Fibroblast of the conjunctiva (primary cell): ENCODE measurements at places on chromosomes 3 and 15.

DNA sequence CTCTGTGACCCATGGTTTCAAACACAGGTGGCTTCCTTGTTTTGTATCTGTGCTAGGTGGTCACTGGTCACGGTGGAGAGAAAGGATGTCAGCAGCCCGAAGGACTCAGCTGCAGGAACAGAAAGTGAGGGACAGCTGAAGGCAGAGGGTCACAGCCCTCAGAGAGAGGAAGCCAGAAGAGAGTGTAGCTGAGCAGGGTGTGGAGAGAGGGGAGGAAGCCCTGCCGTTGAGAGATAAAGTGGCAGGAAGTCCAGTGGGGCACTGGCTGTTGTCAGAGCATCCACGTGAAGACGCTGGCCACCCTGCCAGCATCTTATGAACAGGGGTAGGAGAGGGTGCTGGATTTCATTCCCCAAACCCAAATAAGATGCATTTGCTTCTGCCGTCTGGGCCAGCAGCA, 36.9 kb downstream of the LIMD1 start:
- DNase-seq = no peak

- no peak for DNase-seq
Measured at GRCh38 chr3:29176501-29176900, 104.4 kb upstream of the RBMS3 start.

- no peak for DNase-seq
Measured at GRCh38 chr15:90337256-90337655, 14.8 kb upstream of the ZNF774 start.

GRCh38 chr3:177860184-177860583, 662.9 kb upstream of the TBL1XR1 start:
- no peak for DNase-seq

DNA sequence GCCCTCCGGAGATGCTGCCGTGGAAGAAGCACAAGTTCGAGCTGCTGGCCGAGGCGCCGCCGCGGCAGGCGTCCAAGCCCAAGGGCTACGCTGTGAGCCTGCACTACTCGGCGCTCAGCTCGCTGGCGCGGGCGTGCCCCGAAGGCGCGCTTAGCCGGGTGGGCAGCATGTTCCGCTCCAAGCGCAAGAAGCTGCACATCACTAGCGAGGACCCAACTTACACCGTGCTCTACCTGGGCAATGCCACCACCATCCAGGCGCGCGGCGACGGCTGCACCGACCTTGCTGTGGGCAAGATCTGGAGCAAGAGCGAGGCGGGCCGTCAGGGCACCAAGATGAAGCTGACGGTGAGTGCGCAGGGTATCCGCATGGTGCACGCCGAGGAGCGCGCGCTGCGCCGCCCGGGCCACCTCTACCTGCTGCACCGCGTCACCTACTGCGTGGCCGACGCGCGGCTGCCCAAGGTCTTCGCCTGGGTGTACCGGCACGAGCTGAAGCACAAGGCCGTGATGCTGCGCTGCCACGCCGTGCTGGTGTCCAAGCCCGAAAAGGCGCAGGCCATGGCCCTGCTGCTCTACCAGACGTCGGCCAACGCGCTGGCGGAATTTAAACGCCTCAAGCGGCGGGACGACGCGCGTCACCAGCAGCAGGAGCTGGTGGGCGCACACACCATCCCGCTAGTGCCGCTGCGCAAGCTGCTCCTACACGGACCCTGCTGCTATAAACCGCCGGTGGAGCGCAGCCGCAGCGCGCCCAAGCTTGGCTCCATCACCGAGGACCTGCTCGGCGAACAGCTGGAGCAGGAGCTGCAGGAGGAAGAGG, 1.3 kb downstream of the FAM43A start:
- no peak for DNase-seq
